Right lung (tissue), 10 donors: ENCODE measurements at places on chromosomes 4 and X.

- no peak for DNase-seq
Observed at GRCh38 chr4:161714022-161714751, 449.6 kb downstream of the FSTL5 start.

GRCh38 chr4:150008546-150008945 lies 69.7 kb upstream of the DCLK2 start:
- DNase-seq = no peak

DNA sequence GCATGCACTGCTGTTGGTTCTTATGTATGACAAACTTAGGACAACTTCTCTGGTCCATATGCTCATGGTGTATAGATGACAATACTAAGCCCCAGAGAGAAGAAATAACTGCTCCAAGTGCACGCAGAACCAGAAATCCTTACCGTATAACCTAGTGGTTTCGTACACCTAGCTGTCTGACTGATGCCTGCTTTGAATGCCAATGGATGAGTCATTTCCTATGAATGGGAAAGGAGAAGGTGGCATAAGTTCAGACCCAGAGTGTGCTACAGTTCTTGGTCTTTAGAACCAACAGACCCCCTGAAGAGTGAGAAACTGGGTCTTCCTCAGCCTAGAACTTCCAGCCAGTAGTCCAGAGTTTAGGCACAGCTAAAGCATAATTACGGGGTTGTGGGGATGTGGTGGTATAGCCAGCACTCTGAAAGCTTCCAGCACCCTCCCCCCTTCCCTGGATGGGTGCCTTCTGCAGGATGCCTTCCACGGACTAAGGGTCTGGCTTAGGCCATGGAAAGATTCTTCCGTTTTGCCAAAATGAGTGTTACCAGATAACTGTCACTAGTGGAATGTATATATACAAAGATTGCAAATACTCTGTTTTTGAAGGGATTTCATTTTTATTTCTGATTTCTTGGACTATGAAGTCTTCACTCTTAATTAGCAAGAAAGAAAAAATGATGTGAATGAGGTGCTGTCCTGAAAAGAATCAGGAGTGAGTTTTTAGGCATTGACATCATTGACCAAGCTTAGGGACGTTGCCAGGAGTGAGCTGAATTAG lies 84.6 kb upstream of the PACRGL start:
- peak; percentile 83 for DNase-seq

GRCh38 chrX:101386542-101386885 lies 523 bp upstream of the BTK start:
- DNase-seq = no peak

DNA sequence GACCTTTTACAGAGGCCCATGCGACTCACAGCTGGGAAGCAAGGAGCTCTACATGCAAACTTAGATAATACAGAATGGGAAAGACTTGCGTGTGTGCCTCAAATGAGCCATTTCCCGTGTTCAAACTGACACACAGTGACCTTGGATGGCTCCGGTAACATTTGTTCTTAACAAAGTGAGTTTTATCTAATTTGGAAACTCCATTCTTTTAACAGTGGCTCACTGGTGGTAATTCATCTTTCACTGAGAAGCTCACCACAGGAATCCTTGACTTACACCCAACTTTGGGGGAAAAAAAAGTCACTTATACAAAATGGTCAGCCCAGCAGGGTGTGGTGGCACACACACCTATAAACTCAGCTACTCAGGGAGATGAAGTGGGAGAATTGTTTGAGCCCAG lies 190.6 kb downstream of the LDB2 start:
- no peak for DNase-seq

DNA sequence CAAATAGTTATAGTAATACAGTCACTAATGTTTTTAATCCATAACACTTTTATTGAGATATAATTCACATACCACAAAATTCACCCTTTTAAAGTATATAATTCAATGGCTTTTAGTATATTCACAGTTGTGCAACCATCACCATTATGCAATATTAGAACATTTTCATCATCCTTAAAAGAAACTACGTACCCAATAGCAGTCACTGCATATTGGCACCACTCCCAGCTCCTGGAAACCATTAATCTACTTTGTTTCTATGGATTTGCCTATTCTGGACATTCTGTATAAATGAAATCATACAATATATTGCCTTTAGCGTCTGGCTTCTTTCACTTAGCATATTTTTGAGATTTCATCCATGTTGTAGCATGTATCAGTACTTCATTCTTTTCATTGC lies 99.3 kb downstream of the AMMECR1 start:
- no peak for DNase-seq

DNA sequence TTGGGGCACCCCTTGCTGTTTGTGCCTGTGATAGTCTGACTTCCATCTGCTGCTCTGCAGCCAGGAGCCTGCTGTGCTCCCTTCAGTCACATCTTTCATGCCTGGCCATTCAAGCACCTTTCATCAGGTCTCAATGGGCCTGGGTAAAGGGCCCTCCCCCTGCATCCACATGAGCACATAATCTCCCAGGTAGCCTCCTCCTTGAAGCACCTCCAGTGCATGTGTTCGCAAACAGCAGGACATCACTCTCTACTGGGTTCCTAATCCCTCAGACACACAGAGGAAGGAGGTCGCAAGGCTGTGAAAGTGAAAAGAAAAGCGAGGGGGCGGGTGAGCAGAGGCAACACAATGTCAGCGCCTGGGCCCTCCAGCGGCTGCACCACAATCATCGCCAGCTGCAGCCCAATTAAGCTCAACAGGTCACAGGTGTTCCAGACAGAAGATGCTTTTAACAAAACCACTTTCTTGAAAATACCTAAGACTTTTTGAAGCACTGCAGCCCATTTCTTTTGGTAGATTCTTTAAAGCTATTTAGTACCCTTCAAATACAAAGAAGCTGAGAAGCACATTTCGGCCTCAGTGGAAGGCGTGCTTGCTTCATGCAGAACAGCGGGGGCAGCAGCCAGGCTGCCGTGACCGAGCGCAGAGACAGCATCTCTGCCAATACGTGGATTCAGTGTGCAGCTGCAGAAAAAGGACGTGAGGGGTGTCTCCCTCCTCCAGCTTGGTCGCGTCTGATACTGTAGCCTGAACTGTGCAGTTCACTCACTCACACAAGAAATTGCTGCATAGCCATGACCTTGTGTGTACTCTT lies 92.2 kb upstream of the SPRY1 start:
- DNase-seq = no peak
